ENCODE measurements at places on chromosomes 6 and 20.

GRCh38 chr20:50121858-50122271 lies 8.9 kb upstream of the UBE2V1 start:
- DNase-seq = no peak

- DNase-seq = no peak
Observed at GRCh38 chr20:36845288-36845971, 30.5 kb upstream of the TLDC2 start.

DNA sequence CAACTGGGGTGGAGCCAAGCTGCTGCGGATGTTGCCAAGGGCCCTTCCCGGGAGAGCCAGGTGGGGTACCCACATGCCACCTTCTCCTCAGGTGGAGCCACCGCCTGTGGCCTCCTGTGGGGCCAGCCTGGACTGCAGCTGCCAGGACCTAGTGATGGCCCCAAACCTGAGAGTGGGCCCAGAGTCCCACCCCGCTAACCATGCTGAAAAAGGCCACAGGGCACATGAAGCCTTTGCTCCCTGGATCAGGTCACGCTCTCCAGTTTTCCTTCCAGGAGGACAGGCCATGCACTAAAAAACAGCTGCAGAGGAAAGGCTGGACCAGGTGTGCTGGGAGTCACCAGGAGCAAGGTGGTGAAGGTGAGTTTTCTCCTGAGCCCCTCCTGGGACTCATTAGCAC lies 73.9 kb upstream of the SLC22A16 start:
- no peak for DNase-seq

GRCh38 chr6:15425947-15426346 lies 180.1 kb downstream of the JARID2 start:
- no peak for DNase-seq

DNA sequence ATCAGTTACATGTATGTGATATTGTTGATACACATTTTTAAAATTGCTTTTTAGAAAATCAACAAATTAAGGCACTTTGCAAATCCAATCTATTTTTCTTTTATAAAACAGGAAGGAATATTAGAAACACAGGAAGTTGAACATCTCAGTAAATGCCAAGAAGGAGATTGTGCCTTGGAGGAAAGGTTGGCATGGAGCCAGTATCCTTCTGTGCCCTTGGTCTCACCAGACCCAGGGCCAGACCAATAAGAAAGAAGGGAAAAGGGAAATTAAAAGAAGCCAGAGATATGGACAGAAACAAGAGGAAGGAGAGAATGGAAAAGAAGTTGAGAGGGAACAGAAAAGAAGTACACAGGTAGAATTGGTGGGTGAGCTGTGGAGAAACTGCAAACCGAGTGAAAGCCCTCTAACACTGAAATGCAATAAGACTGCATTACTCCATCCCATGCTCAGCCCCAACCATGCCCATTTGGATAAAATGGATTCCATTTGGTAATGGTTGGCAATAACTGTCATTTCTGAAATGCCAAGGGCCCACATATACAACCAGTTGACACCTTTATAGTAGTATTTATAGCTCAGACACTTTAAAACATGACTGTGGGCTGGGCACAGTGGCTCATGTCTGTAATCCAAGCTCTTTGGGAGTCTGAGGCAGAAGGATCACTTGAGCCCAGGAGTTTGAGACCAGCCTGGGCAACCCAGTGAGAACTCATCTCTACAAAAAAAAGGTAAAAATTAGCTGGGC lies 133.8 kb downstream of the GMPR start:
- no peak for DNase-seq

DNA sequence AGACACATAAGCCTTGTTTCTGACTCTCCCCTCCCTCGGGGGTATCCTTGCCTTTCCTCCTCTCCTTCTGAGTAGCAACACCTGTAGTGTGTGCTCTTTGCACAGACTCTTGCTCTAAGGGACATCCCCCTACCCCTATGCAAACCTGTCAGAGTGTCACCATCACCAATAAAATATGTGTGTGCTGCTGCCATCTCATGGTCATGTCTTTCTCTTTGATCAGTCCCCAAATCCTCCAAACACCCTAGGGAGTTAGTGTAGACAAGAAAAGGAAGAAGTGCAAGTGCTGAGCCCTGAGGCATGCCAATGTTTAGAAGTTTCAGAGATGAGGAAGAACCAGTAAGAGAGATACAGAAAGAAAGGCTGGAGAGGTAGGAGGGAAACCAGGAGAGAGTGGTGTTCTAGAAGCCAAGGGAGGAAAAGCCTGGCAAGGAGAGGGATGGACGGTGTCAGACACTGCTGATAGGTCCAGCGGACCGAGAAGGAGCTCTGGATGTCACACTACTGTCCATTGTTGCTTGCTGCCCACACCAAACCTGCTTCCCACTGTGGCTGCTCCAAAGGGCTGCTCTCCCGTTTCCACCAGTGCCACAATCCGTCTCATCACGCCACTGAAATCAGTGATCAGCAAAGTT lies 16.4 kb downstream of the TRMT6 start:
- DNase-seq = peak; percentile 23

- DNase-seq = peak; percentile 70
Observed at GRCh38 chr6:87436435-87436834, 28.7 kb downstream of the CFAP206 start.

- DNase-seq = no peak
Observed at GRCh38 chr6:163384510-163384909, 30.0 kb upstream of the QKI start.

Measured in ACHN (cell line).